ENCODE measurements at places on chromosomes 4 and X.

- no peak for DNase-seq
Observed at GRCh38 chrX:9816084-9816700, 30.0 kb downstream of the SHROOM2 start.

DNA sequence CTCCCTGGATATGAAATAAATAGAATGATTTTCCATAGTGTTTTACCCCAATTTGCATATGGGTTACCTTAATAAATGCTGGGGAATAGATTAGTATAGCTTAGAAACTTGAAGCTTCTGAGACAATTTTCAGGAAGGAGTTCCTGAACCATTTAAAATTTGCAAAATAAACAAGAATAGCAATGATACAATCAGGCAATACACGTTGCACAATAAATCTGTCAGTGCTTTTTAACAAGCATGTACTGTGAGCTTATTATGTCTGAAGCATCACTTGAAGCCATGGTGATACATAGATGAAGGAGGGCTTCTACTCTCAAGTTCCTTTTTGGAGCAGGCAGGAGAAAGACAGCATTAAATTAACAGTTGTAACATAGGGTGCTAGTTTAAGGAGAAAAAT is 84.2 kb upstream of the WDFY3 start:
- no peak for DNase-seq

DNA sequence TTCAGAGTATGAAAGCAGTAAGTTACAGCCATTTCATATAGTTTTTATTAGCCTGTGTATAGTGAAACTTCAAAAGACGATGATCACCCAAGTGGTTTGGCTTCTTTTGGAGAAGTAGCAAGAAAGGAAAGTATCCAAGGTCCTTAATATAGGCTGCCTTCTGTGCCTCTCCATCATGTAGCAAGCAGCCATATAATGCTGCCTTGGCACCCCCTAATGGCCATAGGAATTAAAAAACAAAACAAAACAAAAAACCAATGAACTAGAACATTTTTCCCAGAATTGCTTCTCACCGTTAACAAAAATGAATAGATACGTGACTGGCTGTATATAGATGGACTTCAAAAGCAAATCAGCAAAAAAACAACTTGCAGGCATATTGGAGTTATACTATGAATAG is 18.9 kb downstream of the LAMP2 start:
- no peak for DNase-seq

DNA sequence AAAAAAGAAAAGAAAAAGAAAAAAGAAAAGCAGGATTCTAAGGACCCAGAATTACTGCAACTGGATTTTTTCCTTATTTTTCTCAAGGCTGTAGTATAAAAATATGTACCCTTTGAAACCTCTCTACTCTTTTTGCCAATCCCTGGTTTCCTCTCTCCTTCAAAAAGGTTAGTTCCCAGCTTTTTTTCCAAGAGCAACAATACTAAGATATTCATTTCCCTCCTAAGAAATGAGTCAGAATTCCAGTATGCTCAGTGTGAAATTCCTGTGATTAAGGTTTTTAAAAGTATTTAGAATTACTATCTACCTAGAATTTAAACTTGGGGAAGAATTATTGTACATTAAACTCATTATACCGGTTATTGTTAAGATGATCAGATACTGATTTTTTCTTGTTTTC is 22.0 kb downstream of the SMIM14 start:
- DNase-seq = no peak

GRCh38 chr4:71732066-71732465 is 51.8 kb downstream of the GC start:
- DNase-seq = no peak

- no peak for DNase-seq
Observed at GRCh38 chrX:133359466-133359865, 55.8 kb downstream of the GPC4 start.

- DNase-seq = no peak
Observed at GRCh38 chr4:6504900-6505496, 32.6 kb upstream of the PPP2R2C start.

GRCh38 chr4:101367201-101367600 is 19.9 kb upstream of the PPP3CA start:
- no peak for DNase-seq

- DNase-seq = no peak
Observed at GRCh38 chr4:88585917-88586316, 6.4 kb upstream of the HERC3 start.
